ENCODE measurements at places on chromosomes 2 and 18. TPM values are rescaled to one million over a fixed set of nuclear protein-coding genes. Genes with fewer than 3 reads are reported as not detected.

The FOXI3 gene
- 0.10 TPM for total RNA-seq

DNA sequence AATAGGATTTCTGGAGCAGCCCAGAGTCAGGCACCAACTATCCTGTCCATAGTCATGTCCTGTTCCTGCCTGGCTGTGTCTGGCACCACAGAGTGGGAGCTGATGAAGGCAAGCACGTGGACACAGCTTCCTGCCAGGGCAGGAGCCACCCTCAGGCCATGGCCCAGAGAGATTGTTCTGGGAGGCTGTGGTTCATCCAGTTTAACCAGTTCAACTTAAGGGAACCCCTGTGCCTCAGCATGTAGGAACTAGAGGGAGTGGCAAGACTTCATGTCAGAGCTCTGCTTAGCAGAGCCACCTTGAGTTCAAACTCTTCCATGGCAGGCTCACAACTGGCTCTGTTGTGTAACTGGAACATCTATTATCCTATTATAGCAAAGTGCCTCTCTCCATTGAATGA is 73.2 kb upstream of the NCKAP5 start:
- DNase-seq = no peak

GRCh38 chr2:119326938-119327337 is 39.7 kb downstream of the C2orf76 start:
- DNase-seq = no peak

- DNase-seq = no peak
These were observed 583.7 kb upstream of the HNMT start for GRCh38 chr2:137380610-137381009.

DNA sequence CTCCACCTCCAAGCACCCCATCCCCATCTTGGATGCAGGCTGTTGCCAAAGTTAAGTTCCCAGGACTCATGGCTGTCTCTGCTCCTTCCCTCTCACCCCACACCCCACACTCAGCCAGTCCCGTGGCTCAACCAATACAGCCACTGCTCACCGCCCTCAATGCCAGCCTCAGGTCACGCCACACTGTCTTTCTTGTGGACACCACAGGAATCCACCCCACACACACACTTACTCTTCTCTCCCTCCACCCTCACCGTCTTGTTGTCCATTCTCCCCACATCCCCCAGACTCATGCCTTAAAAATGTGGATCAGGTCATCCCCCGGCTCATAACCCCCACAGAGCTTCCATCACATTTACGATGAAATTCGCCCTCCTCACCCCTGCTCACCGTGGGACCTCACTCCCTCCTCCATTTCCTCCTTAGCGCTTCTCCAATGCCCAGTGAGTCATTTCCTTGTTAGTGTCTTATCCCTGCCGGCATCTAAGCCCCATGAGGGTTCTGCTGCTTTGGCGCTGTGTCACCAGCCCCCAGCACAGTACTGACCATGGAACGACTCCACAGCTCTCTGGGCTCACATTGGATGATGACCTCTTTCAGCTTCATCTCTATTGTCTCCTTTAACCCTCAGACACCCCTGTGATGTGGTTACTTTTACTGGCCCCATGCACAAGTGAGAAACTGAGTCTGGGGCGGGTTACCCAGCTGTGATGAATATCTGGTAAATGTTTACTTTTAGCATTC is 13.8 kb downstream of the MLPH start:
- no peak for DNase-seq

DNA sequence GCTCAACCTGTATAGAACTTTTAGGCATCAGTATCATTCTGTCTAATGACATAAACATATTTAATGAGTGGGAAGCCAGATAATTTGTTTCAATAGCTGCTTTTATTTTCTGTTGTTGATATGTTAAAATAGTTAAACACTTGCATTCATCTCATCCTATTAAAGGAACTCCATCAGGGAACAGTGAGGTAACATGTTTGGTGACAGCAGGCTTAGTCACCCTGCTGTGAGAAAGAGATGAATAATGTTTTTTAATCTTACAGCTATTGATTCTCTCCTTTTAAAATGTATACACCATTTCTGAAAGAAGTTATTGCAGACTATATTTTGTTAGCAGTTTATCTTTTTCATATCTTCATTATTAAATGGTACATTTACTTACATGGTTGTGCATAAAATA is 123.3 kb upstream of the CWC22 start:
- peak; percentile 31 for DNase-seq

DNA sequence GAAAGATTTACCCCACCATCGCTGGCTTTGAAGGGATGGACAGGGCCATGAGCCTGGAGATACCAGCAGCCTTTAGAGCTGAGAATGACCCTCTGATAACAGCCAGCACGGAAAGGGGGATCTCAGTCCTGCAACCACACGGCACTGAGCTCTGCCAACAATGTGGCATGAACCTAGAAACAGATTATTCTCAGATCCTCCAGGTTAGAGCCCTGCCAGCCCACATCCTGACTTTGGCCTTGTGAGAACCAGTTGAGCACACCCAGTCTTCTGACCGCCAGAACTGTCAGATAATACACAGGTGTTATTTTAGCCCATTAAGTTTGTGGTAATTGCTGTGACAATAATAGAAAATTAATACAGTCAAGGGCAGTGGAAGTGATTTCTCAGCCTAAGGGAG is 9.4 kb upstream of the GNLY start:
- DNase-seq = no peak

DNA sequence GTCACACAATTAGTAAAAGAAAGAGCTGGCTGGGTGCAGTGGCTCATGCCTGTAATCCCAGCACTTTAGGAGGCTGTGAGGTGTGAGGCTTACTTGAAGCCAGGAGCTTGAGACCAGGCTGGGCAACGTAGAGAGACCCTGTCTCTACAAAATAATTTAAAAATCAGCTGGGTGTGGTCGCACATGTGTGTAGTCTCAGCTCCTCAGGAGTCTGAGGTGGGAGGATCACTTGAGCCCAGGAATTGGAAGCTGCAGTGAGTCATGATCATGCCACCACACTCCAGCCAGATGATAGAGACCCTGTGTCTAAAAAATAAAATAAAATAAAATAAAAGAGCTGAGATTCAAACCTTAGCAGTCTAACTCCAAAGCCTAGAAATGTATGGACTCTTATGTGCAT is 39.0 kb upstream of the NEDD4L start:
- no peak for DNase-seq

All from spinal cord (tissue), 10 donors.